Skin of body (tissue), 3 donors: ENCODE measurements at places on chromosomes 1 and 21.

DNA sequence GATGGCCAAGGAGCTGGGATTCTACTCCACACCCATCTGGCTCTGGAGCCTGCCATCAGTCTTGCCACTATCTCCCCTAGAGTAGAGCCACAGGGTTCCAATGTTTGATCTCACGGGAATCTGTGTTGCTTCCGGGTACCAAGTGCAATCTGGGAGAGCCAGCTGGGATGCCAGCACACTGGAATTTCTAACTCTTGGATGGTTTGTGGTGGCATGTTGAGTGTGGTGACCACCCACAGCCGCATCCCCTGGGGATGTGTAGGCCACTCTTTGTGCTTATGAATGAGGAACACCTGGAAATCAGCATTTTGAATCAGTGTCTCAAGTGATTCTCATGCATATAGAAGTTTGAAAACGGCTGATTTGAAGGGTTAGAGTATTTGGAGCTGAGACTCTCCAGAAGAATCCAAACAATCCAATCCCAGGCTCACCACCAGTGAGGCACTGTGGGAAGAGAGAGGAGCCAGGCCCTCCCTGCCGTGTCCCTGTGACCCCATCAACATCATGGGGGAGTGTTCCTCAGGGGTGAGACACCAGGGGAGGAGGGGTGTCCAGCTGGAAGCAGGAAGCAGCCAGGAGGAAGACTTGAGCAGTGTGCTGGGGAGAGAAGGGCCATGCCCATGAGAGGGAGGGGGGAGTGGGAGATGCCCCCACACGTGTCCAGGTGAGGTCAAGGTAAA, 13.4 kb downstream of the FBLIM1 start:
- DNase-seq: no peak

- no peak for DNase-seq
Measured at GRCh38 chr1:15691434-15692032, 7.4 kb downstream of the PLEKHM2 start.

DNA sequence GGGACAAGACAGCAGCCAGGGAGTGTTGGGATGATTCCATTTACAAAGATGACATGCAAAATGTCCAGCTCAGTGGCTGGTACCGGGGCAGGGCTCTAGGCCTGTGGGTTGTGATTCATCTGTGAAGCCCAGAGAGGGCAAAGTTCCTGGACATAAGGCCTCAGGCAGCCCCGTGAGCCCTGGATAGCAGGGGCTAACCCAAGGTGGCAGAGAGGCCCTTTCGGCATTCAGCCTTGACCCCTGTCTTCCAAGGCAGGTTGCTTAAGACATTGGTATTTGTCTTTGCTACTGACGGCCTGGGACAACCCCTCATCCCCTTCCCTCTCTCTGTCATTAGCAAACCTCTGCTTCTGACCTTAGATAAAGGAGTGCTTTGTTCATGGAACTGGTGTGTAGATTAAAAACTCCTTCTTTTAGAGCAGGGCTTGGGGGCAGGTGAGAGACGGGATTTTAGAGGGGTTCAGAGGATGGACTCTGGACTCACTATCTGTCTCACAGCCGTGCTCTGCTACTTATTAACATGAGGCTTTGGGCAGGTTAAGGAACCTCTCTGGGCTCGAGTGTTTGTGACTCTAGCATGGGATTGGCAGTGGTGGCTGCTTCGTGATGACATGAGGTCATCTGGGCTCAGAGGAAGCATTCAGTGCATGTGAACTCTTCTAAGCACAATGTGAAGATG, 36.3 kb downstream of the TMEM51 start:
- no peak for DNase-seq

DNA sequence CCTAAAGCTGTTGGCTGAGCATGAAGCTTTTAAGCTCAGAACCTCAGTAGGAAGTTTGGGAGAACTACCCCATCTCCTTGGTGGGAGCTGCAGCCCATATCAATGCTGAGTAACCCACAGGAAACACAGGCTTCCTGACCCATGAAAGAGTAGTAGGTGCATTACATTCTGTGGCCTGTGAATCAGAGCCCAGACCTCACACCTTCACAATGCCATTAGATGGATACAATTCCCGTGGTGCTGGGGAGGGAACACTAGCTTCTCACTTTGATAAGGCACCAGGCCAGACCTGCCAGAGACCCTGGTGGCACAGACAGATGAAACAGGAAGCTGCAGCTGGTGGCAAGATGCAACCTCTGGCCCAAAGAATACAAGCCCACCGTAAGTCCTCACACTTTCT, 308.8 kb downstream of the NPHP4 start:
- DNase-seq: no peak

DNA sequence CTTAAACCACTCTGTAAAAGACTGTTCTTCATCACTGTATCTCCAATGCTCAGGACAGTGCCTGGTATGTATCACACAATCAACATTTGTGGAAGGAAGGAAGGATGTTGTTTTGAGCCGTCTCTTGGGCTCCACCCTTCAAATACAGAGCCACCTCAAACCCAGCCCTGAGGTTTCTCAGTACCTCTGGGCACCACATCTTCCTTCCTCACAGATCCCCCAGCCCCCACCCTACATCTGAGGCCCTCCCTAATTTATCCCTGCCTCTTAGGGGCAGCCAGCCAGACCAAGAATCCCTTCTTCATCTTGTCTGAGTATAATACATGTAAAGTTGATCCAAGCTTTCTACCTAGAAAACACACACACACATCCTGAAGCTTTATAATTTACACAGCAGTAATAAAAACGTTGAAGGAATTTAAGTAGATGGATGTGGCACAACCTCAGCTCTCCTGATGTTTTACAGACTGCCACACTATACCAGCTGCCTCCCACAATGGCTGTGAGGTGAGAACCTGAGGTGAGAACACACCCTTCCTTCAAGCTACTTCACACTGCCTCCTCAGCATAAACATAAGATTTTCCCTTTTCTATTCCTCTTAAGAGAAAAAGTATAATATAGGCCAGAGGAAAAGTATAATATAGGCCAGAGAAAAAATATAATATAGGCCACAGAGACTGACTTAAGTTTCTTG, 48.5 kb downstream of the CDC7 start:
- no peak for DNase-seq

DNA sequence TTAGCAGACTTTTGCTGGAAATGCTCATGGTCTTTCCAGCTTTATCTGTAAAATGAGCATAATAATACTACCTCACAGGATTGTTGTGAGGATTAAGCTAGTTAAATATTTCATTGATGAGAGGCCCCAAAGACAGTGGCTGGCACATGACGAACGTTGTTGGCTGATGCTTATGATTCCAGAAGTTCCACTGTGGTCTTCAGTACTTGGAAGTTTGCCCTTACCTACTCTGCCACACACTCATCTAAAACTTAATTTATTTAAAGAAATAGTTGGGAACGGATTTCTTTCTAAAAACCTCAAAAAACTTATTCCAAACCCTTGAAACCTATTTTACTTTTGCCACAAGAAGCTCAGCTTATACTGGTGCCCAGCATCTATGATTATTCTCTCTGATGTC, 170.7 kb downstream of the DHRS3 start:
- DNase-seq: no peak
